ENCODE measurements at places on chromosomes 5 and 9.

GRCh38 chr5:59732806-59733205 is 160.7 kb downstream of the PDE4D start:
- no peak for DNase-seq

DNA sequence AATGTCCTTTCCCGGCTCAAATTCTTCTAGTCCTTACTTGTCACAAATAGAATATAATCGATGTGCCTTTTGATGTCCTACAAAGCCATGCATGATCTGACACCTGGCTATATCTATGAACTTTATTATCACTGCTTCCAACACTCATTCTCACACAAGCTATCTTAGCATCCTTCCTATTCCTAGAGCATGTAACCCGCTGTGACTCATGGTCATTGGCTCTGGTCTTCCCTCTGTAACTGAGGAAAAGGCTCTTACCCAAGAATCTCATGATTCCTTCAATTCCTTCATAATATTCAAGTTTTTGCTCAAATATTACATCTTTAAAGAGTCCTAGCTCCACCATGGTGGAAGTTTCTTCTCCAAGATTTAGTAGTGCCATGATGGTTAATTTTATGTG is 480.0 kb upstream of the PAPPA start:
- no peak for DNase-seq

DNA sequence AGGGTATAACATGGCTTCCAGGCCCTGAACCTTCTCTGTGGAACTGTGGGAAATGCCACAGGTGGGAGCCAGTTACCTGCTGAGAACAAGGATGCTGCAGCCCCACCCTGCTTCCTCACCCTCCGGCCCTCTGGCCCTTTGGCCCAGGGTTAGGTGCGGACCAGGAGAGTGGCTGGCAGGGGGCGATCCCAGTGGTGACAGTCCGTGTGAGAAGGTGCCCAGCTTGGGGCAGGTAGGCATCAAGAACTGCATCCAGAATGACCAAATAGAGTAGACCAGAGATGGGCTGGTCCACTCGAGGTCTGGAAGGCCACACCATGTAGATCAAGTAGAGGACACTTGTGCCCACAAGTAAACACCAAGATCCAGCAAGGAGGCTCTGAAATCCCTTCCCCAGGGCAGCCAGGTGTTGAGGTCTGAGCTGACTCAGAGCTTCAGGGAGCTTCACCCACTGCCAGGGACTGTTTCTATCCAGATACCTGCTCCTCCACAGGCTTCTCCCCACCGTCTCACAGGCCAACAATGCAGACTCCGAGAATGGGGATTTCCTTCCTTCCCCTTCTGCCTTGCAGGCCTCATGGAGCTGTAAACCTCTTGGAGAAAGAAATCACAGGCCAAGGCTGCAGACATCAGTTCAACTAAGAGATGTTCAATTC is 61.4 kb upstream of the ZSWIM6 start:
- no peak for DNase-seq

- DNase-seq, result no peak
Measured at GRCh38 chr5:102959055-102959454, 160.9 kb downstream of the GIN1 start.

DNA sequence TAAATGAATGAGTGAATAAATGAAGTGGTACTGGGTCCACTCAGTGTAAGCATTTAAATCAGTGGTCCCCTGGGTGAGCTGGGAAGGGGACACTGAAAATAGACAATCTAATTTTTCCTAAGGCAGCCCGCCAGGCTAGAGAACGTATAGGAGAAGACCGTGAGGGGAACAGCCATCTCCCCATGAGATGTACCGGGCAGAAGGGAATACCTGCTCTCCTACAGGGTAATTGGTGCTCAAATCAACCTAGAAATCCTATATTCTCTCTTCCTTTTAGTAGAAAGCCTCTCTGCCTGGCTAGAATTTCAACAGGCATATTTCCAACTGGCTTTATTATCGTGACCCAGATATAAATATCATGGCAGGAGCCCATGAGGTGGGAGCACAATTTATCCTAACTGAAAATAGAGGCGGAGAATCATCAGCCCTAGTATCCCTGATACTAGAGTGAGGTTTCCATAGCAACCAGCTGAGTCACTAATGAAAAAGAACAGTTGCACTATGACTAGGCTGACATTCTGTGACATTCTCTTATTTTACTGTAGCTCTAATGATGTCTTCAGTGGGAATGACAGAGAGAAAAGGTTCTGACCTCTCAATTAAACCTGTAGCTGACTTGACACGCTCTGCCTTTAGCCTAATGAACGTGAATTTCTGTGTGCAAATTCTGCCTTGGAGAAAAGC is 96.5 kb upstream of the CAST start:
- DNase-seq, result no peak

- DNase-seq, result no peak
Measured at GRCh38 chr5:172892713-172893112, 58.7 kb downstream of the ERGIC1 start.

DNA sequence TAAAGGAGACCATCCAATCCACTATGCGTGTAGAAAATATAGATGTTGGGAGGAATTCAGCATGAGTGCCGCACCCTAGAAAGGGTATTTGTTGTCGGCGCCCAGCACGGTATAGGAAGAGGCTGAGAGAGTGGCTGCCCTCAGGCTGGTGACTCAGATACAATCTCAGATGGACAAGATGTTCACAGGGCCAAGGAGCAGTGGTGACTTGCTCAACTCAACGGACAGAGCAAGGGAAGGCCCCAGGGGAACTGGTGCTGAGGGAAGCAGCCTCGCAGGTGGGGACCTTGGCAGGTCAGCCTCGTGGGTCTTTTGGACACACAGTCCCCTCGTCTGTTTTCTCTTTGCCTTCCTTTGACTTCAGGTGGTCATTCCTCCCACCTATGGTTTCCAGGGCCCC is 28.0 kb upstream of the IRX2 start:
- no peak for DNase-seq

DNA sequence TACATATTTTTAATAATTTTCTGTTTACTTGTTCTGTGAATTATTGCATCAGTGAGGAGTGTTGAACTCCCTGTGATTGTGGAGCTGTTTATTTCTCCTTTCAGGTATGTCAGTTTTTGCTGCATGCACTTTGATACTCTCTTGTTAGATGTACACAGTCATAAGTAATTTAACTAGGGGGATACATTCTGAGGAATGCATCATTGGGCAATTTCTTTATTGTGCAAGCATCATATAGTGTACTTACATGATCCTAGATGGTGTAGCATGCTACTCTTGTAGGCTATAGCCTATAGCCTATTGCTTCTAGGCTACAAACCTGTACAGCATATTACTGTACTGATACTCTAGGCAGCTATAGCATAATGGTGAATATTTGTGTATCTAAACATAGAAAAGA is 9.5 kb downstream of the DENND4C start:
- no peak for DNase-seq

GRCh38 chr5:72849546-72849945 is 33.1 kb downstream of the TNPO1 start:
- DNase-seq, result no peak

DNA sequence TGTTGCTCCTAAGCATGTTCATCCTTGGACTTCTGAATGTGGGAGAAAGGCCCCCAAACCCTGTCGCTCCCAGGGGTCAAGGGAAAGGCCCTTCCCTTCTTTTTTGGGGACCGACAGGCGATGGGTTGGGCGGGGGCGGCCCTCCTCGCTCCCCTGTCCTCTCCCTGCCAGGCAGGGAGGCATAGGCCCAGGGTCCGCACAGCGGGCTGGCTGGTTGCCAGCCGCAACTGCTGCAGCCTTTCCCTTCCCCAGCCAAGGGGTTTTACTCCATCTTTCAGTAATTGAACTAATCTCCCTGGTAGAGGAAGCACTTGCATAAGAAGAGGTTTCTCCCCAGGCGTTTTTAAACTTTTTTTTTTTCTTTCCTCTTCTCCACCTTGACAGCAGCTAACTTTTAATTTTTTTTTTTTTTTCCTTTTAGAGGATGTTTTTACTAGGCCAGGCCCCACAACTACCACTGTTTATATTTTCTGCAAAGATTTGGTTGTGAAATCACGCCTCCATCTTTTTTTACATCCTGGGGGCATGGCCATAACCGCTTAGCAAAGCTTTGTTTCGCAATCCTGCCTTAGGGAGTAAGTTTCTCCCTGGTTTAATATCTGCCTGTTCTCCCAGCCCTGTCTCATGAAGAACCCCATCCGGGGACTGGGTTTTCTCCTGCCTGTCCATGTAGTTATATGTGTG is 216.9 kb upstream of the ZNF608 start:
- no peak for DNase-seq

DNA sequence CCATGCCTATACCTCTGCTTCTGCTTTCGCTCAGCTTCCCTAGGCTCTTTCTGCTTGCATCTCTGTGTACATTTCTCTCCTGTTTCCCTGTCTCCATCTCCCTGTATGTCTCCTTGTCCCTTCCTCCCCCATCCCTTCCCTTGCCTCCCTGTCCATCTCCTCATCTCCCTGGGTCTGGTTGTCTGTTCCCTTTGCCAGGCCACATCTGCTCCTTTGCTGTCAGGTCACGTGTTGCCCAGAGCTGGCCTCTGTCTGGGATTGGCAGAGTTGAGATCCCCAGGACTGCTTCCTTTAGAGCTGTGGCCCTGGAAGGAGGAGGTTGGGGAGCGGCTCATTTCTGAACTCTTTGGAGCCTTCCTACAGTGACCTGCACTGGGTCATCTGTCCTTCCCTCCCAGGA is 31.8 kb upstream of the PTGS1 start:
- DNase-seq, result no peak

DNA sequence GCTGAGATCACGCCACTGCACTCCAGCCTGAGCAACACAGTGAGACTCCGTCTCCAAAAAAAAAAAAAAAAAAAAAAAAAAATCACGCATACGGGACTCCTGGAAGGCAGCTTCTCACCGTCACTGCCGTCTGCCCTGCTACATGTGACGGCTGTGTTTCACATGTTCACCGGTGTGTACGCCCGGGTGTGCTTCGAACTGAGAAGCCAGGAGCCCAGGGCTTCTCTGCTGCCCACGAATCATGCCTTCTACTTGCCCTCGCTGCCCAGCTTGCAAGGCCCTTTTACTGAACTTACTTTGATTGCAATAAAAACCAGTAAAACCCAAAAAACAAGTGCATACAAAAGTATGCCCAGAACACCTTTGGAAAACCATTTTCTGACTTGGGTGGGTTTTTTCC is 5.8 kb upstream of the NKD2 start:
- DNase-seq, result no peak

- no peak for DNase-seq
Measured at GRCh38 chr5:166788050-166788449, 1503.4 kb upstream of the WWC1 start.

- no peak for DNase-seq
Measured at GRCh38 chr5:142280066-142281007, 44.5 kb downstream of the SPRY4 start.
